ENCODE measurements at places on chromosomes 2 and 18.
A peak's percentile ranks its signal among the peaks of the same experiment; 100 is the strongest.

DNA sequence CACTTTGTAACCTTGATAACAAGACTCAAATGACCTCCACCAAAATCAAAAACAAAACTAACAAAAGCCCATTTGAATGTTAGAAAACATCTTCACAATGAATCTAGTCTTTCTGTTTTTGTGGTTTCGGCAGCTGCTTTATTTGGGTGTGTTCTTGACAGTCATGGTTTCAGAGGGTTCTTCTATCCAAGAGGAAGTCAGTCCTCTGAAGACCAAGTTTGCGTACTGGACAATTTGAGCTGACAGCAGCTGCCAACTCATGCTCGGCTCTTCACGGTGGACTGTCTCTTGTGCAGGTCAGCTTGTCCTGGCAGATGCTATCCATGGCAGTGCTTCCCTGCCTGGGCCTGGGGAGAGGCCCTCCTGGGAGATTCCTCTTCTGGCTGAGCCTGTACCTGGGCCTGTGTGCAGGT, 91.0 kb downstream of the TMEM17 start:
- no peak for DNase-seq

GRCh38 chr2:241734208-241734466, 293 bp upstream of the D2HGDH start:
- DNase-seq = no peak

- DNase-seq = no peak
Measured at GRCh38 chr2:20165677-20166509, 59.0 kb downstream of the SDC1 start.

DNA sequence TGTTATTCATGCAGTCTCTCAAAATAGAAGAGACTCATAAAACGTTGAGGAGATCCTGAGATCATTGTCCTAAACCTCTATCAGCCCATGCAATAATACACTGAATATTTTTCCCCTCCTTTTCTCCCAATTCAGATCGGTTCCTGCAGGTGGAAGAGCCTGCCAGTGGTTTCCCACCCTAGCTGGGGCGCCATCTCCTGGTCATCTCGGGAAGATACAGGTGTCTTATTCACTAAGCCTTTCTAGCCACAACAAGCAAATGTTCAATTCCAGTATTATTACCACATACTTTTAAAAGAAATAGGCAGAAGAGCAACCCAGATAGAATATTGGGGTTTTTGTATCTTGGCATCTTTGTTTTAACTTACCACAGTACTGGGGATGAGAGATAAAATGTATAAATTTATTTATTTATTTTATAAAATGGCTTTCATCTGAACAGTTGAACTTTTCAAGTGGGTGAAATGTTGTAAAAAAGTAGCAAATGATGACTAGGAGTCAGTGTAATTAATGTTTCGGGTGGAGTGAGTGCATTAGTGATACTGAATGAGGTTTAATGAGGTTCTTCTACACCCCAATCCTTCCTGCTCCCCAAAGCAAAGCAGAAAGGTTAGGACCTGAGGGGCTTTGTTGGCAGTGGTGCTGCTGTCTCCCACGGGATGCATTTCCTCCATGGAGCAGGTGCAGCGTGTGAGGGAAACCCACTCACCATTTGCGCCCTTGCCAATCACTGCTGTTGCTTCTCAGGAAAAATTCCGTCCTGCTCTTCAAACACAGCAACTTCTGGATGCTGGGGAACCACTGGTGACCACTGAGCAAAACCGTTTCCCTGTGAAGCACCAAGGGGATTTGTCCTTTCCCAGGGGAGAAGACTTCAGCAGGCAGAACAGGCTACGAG, 147.1 kb upstream of the FHL2 start:
- peak; percentile 27 for DNase-seq

DNA sequence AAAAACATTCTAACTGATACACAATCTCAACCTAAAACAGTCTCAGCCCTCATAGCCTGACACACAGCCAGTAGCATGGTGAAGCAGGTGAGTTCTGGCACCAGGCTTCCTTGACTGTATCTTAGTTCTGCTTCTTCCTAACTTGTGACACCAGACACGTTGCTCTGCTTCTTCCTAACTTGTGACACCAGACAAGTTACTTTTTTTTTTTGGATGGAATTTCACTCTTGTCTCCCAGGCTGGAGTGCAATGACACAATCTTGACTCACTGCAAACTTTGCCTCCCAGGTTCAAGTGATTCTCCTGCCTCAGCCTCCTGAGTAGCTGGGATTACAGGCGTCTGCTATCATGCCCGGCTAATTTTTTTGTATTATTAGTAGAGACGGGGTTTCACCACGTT, 6.7 kb upstream of the ATG16L1 start:
- no peak for DNase-seq

DNA sequence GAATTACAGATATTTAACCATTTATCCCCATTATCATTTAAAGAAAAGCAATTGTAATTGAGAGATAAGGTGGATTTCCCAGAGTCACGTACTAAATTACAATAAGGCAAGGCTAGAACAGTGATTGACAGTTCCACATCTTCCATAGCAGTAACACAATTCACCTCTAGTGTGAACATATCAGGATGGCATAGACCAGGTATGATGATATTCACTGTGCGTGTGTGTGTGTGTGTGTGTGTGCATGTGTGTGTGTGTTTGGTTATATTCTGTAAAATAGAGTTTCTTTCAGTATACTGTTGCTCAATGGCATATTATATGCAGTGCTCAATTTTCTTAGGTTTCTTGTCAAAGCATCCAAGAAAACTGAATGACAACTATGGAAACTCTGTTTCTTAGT, 1.7 kb downstream of the SCN2A start:
- DNase-seq = no peak

DNA sequence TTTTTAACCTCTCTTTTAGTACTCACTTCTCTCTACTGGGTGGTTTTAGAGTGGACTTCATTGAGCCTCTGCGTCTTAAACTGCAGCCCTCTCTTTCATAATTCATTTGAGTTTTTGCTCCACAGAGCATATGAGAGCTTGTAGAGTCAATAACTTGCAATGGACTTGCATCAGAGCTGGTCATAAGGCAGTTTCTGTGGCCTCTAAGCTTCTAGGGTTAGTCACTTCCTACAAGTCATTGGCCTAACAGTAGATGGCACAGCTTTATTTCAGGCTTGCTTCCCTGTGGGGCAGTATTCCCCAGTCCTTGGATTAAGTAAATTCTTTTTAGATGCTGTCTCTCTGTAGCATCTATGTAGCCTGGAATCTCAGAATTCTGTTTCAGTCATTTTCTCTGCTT, 1435.7 kb downstream of the LRP1B start:
- DNase-seq = peak; percentile 8

GRCh38 chr2:12164689-12165088, 418.3 kb downstream of the LPIN1 start:
- DNase-seq = no peak

DNA sequence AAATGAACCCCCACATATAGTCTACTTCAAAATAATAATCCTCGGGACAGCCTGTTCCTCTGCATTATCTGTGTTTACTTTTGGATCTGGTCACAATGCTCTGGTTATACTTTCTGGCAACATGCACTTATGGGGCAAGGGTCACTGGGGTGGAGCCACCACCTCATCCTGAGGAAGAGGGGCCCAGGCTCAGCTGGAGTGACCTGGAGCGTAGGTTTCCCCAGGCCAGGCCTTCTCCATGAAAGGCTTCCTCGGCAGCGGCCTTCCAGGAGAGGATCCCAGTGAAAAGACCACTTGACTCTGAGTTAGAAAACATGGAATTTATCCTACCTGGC, 237.4 kb downstream of the SETBP1 start:
- no peak for DNase-seq

Data from amniotic stem cell (primary cell).